ENCODE measurements at places on chromosomes 3 and 15. TPM values are rescaled to one million over a fixed set of nuclear protein-coding genes. Genes with fewer than 3 reads are reported as not detected.

GRCh38 chr3:59563072-59563605, 513.3 kb upstream of the CFAP20DC start:
- no peak for DNase-seq

The SLC22A13 gene
- 0.44 TPM for total RNA-seq

GRCh38 chr15:19973718-19974117, 567.9 kb downstream of the GOLGA6L6 start:
- no peak for DNase-seq

DNA sequence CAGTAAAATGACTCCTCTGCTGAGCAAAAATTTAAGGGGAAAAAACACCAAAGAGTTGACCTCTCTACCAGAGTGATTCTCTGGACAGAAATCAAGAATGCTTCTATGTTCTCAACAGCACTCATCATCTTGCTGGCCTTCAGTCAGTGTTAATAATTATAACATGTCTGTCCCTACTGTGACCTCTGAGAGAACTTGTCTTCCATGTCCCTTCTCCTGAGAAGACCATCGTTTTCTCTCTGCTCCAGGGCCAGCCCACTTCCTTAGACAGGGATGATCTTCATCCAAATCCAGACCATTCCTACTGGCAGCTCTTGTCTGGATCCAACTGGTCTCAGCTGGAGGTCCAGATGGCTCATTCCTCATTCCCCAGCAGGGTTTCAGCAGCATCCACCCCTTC, 139.0 kb upstream of the NECTIN3 start:
- no peak for DNase-seq
